ENCODE measurements at places on chromosomes 11 and 22.

DNA sequence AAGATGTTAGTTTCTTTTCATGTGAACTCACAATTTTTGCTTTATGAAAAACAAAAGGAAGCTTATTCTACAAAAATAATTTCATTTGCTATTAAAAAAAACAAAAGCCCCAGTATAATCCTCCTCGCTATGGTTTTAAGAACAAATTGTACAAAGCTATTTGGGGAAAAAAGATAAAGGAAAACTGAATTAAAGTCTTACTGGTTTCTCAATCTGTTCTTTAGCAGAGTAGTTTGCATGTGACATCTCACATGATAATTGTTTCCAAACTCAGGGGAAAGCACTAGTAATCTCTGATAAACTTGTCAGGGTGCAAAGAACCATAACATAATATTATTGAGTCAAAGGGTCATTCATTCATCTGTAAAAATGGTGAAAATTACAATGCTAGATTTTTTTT lies 2.9 kb upstream of the DDI1 start:
- DNase-seq = no peak

GRCh38 chr22:47294576-47294975 lies 532.1 kb downstream of the TBC1D22A start:
- no peak for DNase-seq

DNA sequence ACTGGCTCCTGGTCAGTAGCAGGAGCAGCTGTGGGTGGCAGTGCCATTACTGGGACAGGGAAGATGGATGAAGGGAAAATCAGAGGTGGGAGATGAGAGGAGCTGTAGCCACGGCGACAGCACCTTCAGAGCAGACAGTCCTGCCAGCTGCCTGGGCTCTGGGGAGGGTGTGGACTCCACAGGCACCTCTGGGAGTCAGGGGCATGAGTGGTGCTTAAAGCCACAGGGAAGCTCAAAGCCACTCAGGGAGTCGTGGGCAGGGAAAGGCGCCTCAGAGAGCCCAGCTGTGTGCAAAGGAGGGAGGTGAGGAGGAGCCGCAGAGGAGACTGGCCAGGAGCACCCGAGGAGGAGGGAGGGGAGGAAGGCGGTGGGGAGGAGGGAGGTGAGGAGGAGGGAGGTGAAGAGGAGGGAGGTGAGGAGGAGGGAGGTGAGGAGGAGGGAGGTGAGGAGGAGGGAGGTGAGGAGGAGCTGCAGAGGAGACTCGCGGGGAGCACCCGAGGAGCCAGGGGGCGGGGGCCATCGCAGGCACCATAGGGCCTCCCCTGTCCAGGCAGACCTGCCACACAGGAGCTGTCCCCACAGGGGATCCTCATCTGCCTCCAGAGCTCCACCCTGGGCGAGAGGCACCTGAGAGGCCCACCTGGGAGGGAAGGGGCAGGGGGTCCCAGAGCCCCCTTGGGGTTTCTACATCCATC lies 977.6 kb downstream of the BRD1 start:
- DNase-seq = no peak

GRCh38 chr22:33914699-33915098 lies 5.6 kb downstream of the LARGE1 start:
- DNase-seq = no peak

GRCh38 chr11:12993626-12994025 lies 15.5 kb upstream of the RASSF10 start:
- no peak for DNase-seq

DNA sequence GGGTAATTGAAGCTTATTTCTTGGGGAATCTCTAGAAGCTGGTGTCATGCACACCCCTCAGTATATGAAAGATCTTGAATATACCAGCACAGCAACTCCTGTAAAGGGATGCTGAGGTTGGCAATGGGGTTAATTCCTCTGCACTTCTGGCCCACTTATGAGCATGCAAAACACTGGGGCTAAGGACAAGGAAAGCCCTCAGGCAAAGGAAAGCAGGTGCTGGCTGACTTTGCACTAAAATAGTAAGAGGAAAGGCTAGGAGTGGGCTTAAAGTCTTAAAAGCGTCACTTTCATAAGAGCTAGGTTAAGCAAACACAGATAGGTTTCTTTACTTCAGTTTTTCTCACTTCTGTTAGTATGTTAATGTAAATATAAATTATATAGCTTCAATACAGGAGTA lies 572.6 kb upstream of the LUZP2 start:
- DNase-seq = no peak

DNA sequence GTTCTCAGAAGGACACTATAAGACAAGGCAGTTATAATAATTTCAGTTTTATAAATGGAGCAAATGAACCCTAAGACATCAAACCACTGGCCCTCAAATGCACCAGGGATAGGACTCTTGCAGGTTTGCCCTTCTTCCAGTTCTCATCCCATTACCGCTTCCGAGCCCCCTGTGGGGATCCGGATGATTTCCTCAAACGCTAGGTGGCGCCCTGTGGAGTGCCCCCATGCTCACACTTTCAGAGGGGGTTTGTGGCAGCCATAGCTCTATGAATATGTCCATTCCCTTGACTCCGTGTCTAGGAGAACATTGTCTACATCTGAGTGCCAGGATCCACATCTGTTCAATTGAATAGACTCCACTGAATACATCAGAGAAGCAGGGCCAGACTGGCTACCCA lies 816.3 kb downstream of the NTM start:
- DNase-seq = no peak

GRCh38 chr22:35140879-35141745 lies 75.2 kb downstream of the ISX start:
- no peak for DNase-seq

- no peak for DNase-seq
Measured at GRCh38 chr11:46378296-46378695, 3.2 kb upstream of the MDK start.

GRCh38 chr11:120007144-120007543 lies 130.8 kb downstream of the TRIM29 start:
- DNase-seq = no peak

DNA sequence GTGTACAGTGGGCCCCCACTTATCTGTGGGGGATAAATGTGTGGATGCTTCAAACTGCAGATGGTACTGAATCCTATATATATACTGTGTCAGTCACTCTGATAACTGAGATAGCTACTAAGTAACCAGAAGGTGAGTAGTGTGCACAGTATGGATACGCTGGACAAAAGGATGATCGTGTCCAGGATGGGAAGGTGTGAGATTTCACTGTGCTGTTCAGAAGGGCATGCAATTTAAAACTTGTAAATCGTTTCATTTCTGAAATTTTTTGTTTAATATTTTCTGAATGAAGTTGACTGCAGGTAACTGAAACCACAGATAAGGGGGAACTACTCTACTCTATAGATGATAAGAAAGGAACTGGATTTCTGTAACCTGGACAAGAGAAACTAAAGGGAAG lies 52.1 kb upstream of the SESN3 start:
- no peak for DNase-seq

GRCh38 chr11:100676901-100677300 lies 10.2 kb upstream of the ARHGAP42 start:
- no peak for DNase-seq

GRCh38 chr11:17725174-17725573 lies 5.8 kb downstream of the MYOD1 start:
- no peak for DNase-seq

DNA sequence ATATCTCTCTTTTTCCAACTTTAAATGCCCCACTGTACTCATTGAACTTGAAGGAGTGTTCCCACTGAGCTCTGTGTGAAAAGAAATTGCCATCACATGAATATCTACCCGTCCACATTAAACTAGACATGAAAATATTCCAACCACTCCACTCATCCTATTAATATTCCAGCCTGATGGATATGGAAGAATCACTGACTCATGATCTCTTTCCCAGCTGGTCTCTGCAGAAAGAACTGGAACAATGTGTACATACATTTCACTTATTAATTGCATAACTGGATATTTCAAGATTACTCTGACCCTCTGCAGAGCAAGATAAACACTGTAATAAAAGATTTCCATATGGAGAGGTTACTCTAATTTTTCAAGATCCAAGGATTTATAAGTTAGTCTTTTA lies 711.1 kb upstream of the LRRC4C start:
- peak; percentile 89 for DNase-seq

- peak; percentile 96 for DNase-seq
Measured at GRCh38 chr11:694563-695287, at the start of gene DEAF1. TSS of gene DEAF1 (minus strand) at chr11:695222. CDS start at chr11:695047, 175 bp downstream.

DNA sequence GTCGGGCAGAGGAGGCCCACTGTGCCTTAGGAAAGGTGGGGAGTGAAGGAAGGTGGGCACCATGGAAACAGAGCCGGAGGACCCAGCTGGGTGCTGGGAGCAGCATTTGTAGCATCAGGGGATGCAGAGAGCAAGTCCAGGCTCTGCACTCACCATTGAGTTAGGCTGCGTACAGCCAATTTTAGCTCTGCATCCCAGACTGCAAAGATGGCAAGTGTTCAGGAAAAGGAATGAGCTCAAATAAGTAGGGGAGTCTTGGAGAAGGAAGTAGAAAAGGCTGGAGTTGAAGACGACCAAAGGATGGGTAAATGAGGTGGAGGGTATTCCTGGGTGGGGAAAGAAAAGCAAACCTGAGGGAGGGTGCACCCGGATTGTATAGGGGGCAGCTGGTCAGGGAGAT lies 31.6 kb upstream of the ETS1 start:
- no peak for DNase-seq

DNA sequence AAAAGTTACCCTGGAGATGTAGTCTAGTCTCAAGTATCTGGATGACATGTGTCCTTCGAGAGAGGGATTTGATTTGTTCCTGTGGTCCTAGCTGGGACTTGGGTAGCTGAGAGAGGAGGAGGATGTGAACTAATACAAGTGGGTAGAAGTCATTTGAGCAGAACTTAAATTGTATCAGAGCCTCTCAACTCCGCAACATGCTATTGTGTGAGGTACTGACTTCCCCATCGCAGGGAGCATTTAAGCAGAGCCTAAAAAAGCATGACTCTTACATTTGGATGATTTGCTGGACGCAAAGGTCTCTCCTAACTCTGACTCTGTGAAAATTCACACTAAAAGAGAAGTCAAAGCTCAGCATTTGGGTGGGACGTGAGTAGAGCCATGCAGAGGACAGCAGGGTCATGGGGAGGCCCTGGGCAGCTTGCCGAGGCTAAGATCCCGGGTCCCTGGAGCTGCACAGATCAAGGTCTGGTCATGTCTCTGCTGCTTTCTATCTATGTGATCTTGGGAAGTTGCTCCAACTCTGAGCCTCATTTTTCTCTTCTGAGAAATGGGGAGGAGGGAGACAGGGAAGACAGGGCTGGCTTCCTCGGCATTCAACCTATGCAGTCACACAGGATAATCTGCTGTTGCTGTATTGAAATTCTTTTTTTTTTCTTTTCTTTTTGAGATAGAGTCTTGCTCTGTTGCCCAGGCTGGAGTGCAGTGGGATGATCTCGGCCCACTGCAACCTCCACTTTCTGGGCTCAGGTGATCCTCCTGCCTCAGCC lies 44.9 kb downstream of the CD82 start:
- no peak for DNase-seq

GRCh38 chr11:19187833-19188258 lies 13.9 kb downstream of the CSRP3 start:
- no peak for DNase-seq

DNA sequence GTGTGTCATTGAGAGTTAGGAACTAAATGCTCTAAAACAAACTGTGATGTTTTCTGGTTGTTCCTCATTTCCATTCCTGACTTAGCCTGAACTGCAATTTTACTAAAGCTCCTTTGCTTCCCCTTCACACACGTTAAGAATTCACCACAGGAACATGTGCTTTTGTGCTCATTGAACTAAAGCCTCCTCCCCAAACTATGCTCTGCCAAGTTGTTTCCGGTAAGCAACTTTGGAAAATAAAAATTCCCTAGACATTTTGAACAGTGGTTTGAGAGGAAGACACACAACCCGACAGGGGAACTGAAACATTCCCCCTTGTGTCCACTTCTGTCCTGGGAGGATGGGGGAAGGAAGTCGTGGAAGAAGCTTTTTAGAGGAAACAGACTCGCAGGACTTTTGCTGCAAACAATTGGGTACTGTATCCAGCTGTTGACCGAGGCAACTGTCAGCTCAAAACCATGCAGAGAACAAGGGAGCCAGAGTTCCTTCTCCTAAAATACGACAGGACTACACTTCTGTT lies 66.9 kb downstream of the GAB2 start:
- peak; percentile 58 for DNase-seq

GRCh38 chr11:120306519-120307242 lies 18.4 kb upstream of the TLCD5 start:
- DNase-seq = peak; percentile 95

DNA sequence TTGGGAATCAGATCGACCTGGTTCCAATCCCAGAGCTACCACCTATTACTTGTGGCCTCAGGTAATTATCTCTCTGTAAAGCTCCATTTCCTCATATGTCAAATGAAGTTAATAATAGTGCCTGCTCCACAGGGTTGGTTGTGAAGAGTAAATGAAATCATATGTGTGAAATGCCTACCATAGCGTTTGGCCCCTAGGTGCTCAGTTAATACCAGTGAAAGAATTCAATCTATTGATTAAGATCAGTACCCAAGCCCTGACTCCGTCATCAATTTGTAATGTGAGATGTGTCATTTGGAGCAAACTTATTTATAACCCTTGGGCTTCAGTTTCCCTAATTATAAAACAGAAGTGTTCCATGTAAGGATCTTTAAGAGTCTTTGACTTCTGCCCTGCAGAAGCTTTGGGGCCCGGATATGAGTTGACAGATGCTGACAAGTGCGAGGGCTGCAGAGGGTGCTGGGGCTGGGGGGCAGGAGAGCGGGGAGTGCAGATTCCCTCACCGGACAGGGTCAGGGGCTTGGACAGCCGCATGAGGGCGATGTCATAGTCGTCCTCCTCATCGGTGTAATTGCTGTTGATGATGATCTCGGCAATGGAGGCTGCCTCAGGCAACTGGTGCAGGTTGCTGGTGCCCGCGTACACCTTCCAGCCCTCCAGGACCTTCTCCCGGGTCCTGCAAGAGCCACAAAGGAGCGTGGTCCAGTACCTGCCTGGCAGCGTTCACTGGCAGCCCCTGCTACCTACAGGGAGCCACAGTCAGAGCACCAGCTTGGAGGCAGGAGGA lies 20.9 kb downstream of the TMPRSS13 start:
- no peak for DNase-seq

DNA sequence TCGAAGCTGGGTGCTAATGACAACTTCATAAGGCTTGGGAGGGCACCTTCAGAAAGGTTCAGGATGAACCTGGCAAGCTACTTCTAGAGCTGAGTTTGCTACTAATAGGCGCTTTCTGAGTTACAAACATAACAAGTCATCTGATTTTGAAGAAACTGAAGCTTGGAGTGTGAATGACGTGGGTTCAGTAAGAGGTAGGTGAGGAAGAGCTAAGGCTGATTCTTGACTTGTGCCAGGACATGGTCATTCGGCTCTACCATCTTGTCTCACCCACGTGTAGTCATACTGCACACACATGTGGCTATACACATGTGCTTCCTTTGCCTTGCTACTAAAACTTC lies 56.4 kb downstream of the SWAP70 start:
- DNase-seq = no peak

GRCh38 chr11:89220684-89221339 lies 43.1 kb downstream of the TYR start:
- no peak for DNase-seq

DNA sequence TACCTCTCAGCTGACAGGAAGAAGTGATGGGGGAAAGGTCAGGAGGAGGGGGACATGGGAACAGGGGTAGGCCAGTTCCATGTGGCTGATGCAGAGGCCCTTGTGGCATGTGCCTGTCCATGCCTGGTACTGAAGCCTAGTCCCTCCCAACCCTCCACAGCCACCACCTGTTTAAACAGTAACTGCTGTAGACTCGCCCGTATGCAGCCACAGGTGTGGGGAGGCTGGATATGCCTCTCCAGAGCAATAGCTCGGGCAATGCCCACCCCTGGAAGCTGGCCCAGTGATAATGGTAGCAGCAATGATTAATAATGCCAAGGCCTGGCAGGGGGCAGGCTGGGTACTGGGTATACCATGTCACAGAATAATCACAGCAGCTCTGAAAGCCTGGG lies 2.3 kb downstream of the SMTN start:
- no peak for DNase-seq
